ENCODE measurements at places on chromosomes 1 and 21.

GRCh38 chr1:246510147-246511030, 3.3 kb upstream of the SMYD3 start:
- no peak for DNase-seq

DNA sequence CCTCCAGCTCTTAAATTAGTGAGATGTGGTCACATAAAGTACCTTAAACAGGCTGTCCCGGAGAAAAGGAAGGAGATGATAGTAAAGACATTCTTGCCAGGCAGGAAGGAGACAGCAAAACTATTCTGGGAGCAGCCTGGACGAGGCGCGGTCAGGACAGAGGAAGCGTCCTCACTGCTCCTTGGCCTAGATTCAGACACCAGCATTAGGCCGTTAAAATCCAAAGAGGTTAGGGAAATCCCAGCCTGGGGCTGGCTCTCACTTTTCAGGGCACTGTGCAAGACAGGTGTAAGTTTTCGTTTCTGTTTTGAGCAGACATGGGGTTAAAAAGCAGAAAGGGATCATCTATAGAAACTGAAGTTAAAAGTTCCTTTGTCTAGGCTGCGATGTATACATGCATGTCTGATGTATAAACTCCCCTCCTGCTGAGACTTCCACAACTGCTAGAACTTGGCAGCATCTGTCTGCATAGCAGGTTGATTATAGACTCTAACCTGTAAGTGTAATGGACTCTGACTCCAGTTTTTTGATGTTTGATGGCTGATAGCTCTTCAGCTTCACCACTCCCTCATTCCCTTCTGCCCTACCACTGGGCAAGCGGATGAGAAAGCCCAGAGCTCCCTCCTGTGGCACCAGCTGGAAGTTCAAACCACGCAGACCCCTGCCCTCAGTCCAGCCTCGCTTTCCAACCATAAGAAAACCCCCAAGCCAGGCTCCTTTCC, 21.5 kb downstream of the STPG1 start:
- no peak for DNase-seq

DNA sequence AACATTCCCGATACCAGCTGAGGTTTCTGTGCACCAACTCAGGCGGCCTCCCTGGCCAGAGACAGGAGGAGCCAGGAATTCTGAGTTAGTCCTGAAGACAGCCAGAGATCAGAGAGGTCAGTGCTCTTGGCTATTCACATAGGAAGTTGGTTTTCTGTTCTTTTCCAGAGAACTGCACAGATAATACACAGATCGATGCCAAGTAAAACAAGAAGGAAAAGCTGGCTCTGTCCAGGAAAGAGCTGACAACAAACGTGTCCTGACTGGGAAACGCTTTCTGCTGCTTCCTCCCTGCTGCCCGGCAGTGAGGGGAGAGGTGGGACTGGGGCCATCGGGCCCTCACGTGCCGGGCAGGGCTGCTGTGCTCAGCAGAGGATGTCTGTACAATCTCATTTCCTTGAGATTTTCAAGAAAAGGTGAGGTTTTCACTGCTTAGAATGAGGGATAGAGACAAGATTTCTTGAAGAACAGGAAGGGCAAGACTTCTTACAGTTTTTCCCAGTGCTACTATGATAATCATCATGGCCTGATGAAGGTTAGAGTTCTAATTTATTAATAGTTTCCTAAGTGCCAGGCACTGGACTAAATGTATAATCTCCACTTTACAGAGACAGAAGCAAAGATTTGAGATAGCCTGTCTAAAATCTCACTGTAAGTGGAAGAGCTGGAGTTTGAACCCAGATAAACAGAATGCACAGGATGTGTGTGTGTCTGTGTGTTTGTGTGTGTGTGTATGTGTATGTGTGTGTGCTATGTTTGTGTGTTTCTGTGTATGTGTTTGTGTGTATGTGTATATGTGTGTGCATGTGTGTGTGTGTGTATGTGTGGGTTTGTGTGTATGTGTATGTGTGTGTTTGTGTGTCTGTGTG, 211.0 kb upstream of the RAB4A start:
- DNase-seq, result no peak

DNA sequence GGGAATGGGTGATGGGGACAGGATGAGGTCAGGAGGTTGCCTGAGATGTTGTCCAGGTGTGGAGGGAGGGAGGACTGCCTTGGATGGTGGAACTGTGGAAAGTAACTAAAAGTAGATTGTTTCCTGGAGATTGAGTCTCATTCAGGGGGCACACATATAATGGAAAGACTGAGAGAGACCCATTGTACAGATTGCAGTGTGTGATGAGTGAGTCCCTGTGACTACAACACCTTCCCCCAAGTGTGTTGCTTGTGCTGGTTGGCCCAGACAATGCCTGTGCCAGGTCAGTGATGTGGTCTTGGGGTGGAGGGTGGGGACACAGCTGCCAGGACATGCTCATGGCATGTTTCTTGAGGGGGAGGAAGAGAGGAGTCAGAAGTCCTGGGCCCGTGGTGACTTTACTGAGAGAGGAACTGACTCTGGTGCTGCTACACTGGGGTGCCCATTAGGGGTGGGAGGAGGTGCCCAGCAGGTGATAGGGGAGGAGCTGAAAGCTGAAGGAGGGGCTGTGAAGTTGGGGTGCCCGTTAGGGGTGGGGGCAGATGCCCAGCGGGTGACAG, 5.2 kb downstream of the SNAP47 start:
- DNase-seq, result no peak

DNA sequence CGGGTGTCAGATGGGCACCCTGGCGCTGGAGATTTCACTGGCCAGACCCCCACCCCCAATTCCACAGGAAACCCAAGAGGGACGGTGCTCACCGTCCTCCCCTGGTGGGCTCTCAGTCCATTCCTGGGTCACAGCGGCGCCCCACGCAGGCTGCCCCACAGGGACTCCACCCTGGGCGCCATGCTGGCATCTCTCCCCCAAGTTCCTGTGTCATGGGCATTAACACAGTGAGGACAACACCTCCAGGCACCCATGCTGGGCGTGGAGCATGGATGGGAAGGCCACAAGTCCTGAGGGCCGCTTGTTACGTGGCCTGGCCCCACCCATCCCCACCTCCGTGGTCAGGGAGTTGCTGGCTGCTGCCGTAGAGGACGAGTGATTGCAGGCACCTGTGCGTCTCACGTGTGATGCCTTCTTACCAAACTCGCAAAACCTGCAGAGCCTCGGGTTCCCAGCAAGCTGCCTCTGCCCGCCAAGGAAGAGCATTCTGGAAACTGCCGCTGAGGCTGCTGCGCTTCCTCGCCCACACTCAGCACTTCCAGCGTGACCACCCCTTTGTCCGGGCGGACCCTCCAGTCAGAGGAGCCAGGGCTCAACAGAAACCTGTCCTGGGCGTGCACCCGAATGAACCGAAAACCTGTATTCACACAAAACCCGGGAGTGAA, 60.3 kb downstream of the SLX9 start:
- peak; percentile 50 for DNase-seq

- DNase-seq, result peak; percentile 16
These were observed 38.4 kb downstream of the TAS1R2 start for GRCh38 chr1:18820791-18821641.

- no peak for DNase-seq
These were observed 69.6 kb upstream of the C1orf105 start for GRCh38 chr1:172350856-172351255.

DNA sequence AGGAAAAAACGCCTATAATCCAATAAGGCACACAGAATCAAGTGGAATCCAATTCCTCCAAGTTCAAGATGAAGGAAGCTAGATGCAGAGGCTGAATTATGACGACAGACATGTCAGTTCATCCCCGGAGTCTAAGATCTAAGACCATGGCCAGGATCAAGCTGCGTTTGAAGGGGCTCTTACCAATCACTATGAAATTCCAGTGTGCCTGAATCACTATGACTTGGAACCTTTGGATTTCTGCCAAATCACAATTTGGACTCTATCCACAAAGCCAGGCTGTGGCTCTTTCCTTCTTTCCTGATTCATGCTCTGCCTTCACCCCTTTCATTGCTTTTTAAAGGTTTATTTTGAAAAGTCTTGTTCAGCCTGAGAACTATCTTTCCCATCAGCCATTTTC, 17.1 kb downstream of the OLIG2 start:
- DNase-seq, result no peak

DNA sequence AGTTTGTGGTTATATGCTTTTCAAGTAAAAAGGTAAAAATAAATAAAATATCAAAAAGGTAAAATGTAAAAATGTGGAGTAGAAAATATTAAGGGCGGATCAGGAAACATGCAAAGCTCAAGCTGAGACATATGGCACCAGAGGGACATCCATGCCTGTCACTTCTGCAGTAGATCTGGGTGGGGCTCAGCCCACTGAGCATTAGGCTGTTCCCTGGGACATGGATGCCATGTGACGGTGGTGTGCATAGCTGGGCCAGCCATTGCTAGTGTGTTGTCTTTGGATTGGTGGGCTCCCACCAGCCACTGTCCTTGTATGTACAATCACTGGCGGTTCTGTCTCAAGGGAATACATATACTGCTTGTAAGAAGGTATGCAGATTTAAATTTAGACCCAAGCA, 3.0 kb downstream of the TTC13 start:
- DNase-seq, result no peak

DNA sequence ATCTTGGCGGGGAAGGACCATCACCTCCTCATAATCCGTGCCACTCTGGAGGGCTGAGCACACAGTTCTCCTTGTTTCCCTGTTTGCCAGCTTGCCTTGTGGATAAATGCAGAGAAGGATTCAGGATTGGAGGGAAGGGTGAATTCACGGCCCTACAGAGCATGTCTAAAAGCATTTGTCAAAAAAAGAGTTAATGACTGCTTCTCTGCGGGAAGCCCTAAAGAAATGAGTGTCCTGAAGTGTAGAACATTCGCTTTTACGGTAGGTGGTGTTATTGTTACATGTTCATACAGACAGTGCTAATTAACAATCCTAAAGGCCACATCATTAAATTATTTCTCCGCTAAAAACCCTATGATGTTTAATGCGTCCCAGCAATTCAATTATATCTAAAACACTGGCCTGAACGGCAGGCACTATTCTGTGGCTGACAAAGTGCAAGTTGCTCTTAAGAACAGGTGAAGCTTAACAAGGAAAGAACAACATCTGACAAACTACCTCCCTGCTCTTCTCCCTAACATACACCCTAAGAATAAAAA, 112.3 kb upstream of the NFIA start:
- no peak for DNase-seq

- DNase-seq, result no peak
These were observed 4.8 kb upstream of the AMPD1 start for GRCh38 chr1:114700036-114700600.

GRCh38 chr1:222616525-222616924, 1.4 kb upstream of the MIA3 start:
- DNase-seq, result no peak

GRCh38 chr1:154669464-154670282, 61.7 kb upstream of the ADAR start:
- DNase-seq, result no peak

- DNase-seq, result no peak
These were observed 20.9 kb downstream of the PDXK start for GRCh38 chr21:43739621-43740435.

GRCh38 chr1:224205438-224205840, 22.4 kb downstream of the DEGS1 start:
- no peak for DNase-seq

GRCh38 chr1:65332821-65333220, 23.5 kb downstream of the DNAJC6 start:
- no peak for DNase-seq

GRCh38 chr1:220707160-220707559, 17.0 kb downstream of the C1orf115 start:
- DNase-seq, result no peak

DNA sequence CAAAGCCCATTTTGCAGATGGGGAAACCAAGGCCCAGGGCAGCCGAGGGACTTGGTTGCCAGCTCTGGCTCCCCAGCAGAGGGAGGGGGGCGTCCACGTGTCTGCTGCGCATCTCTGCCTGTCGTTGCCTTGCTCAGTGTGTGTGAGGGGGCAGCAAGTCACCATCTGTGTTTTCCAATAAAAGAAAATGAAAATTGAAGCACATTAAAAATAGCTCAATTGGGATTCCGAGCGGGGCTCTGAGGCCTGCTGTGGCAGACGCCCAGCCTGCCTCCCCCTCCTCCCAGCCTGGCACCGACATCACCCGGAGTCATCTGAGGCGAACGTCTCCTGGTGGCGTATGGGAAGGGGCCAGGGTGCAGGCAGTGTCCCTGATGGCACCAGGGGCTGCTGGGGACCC, 51.2 kb downstream of the EPHB2 start:
- no peak for DNase-seq

GRCh38 chr1:117613249-117613968, 7.6 kb downstream of the TENT5C start:
- DNase-seq, result no peak
